ENCODE measurements at places on chromosomes 7 and 10. TPM values are rescaled to one million over a fixed set of nuclear protein-coding genes. Genes with fewer than 3 reads are reported as not detected.

The HOXA11 gene
- 9.8 TPM for total RNA-seq

The SUGCT gene
- 2.2 TPM for total RNA-seq

DNA sequence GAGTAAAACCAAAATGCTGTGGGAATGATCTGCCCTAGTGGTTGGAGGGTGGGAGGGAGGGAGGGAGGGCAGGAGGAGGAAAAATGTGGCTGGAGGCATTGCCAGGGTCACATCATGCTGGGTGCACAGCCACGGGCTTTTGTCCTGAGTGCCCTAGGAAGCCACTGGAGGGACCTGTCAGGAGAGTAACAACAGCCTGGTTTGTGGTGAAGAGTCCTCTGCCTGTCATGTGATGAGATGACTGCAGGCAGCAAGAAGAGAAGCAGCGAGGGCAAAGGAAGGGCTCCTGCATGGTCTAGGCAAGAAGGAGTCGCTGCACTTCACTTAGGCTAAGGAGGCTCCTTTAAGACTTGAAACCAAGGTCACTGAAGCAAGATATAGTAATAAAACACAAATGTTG lies 65.6 kb downstream of the PKD1L1 start:
- no peak for DNase-seq

GRCh38 chr10:43885842-43886241 lies 237.2 kb upstream of the ZNF32 start:
- no peak for DNase-seq

DNA sequence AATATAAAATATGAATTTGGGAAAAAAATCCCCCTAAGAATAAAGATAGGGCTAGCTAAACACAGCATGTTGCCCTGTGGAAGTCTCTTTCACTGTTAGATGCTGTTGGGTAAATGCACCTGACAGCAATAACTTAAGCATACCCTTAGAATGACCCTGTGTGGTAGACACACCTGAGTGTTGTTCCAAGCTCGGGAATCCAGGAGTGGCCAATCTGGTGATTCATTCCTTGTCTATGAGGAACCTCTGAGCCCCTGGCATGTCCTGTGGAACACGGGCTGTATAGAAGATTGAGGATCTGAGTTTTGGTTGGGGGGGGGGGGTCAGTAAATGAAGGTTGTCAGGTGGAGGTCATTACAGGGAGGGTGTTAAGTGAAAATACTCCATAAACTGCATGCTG lies 730.0 kb upstream of the IGFBP3 start:
- DNase-seq, result no peak

DNA sequence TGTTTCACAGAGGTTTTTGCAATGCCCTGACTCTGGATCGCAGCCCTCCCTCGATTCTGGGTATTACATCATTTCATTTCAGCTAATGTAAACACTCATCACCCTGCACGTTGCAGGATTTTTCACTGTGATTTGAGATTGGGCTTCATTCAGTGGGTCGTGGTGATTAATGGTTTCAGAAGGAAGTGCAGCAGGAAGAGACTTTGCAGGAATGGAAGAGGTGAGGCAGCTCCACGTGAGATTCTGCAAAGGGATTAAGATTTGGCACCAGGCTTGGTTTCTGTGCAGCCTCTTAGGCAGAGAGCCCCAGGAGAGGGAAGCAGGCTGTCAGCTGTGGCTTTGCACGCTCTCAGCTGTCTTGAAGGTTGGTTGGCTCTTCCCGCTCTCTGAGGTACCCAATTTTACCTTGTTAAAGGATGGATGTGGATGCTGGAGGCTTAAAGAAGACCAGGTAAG lies 95.2 kb downstream of the PLCE1 start:
- peak; percentile 46 for DNase-seq

GRCh38 chr10:97349752-97350513 lies 15.4 kb upstream of the FRAT2 start:
- no peak for DNase-seq

DNA sequence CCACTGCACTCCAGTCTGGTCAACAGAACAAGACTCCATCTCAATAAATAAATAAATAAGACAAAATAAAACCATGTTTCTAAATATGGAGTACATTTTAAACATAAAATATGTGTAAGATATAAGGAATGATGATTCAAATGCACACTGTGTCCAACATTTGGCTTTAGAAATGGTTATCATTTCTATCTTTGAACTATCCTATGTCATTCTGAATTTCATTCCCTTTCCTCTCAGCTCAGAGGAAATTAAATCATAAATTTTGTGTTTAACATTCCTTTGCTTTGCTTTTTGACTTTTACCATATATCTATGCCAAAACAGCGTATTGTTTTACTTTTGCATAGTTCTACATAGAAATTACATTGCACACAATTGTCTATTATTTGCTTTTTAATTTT lies 130.9 kb downstream of the GNAT3 start:
- no peak for DNase-seq

- no peak for DNase-seq
Measured at GRCh38 chr7:151351967-151352366, 10.4 kb downstream of the NUB1 start.

DNA sequence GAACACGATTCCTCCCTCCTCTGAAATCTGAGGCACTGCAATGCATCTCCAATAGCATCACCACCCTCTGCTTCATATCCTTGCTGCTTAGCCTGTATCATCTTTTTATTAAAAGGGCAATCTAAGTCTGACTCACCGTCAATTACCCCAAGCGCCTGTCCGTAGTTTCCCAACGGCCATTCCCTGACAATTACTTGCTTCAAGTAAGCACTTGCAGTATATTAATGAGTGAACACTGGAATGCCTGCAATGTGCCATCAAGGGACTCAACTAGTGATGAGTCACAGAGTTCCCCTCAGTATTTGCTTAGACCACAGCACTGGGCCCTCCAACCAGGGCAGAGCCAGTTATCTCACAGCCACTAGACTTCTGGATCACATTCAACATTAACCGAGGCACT lies 19.5 kb upstream of the PPP1R3C start:
- DNase-seq, result no peak

The KAZALD1 gene
- total RNA-seq, result 4.2 TPM

The PRXL2A gene
- 62.4 TPM for total RNA-seq

DNA sequence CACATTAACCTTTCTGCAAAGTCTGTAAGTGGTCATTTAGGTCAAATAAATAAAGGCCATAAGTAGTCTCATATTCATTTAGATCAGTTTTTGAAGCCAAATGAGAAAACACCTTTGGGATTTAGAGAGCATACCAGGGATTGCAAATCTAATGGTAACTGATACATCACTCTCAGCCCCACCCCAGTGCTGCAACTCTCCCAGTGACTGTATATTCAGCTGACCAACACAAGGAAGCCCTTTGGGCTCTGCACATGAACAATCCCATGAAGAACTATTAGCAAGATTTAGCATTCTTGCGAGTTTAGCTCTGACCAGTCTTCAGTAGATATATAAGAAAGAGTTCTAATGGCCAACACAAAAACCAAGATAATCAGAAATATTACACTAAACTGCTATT lies 252.3 kb downstream of the CSTF2T start:
- DNase-seq, result no peak

DNA sequence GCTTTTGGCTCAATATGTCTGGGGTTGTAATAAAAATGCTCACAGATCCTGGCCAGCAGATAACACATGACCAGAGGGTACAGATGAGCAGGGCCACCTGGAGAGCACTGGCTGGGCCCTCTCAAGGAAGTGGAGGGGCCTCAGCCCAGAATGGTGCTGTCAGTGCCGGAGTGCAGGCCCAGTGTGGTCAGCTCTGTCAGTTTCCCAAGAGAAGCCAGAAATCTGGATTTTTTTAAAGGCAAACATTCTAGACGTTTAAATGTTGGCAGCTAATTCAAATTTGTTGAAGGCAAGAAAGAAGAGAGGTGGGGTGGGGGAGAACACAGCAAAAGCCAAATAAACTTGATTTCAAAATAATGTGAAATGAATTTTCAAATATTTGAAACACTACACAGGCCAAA lies 2.0 kb downstream of the C10orf105 start:
- DNase-seq, result no peak

DNA sequence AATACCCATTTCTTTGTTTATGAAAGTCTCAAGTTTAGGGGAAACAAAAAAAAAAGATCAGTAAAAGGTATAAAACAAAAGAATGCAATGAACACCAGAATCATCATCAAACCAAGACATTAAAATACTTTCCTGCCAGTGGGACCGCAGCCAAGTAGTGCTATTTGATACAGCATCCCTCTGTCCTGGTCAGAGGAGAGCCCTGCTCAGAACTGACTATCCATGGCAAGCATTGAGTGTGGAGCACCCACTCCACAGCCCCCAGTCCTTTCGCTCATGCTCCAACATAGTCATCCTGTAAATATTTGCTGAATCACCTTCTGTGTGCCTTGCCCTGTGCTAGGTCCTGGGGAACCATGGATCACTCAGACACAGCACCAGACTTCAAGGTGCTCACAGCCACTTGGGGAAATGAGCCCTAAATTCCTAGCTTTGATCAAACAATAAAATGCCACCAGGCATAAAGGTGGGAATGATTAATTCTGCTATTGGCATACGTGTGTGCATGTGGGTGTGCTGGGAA lies 213.6 kb upstream of the TBX20 start:
- no peak for DNase-seq

The PRKAR2B gene
- total RNA-seq, result 16.5 TPM

The DCLRE1A gene
- total RNA-seq, result 3.9 TPM

DNA sequence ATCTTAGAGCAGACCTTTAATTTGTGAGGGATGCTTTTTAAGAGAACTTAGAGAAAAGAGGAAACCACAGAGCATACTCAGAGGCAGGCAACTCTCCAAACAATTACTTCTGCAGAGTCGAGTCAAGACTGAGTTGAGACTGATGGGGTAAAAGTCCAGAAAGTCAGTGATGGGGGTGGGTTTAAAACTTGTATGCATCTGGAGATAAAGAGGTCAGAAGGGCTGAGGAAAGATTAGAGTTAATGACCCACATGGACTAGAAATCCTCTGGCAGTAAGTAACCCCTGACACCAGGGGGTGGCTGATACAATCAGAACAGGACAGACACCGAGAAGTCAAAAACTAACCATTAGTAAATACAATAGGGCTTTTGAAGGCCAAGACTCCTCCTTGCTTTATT lies 42.4 kb upstream of the SEPTIN7 start:
- no peak for DNase-seq

The CHRM2 gene
- 1.2 TPM for total RNA-seq

DNA sequence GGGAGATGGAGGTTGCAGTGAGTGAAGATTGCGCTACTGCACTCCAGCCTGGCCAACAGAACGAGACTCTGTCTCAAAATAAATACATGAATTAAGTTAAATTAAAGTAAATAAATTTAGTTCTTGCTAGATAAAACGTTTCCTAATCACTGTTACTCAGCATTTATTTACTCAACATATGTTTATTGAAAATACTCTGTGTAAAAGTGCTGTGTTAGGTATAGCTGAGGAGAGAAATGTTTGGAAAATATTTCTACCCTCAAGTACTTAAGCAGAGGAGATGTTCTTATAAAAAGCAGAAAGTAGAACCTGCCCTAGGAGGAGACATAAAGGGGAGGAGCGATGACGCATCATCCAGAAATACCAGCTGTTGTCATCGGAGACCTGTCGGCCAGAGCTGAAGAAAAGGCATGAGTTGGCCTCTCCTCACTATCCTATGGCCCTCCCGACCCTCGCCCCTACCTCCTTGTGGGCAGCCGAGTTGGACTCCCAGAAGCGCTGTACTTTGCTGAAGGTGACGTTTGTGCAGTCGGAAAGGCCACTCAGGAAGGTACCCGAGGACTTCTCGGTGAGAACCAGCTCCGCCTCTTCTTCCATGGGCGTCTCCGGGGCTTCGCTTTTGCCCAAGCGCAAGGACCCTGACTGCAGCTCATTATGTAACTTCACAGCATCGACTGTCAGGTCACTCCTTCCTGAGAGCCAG lies 1.1 kb downstream of the RRP12 start:
- DNase-seq, result no peak

The HOGA1 gene
- total RNA-seq, result 0.98 TPM

- no peak for DNase-seq
Measured at GRCh38 chr7:79286181-79286580, 167.3 kb downstream of the MAGI2 start.

The ADAP1 gene
- total RNA-seq, result 4.2 TPM

The ASB13 gene
- 17.4 TPM for total RNA-seq

GRCh38 chr7:103993551-103993950 lies 4.1 kb upstream of the RELN start:
- no peak for DNase-seq

The AGAP5 gene
- 5.4 TPM for total RNA-seq

DNA sequence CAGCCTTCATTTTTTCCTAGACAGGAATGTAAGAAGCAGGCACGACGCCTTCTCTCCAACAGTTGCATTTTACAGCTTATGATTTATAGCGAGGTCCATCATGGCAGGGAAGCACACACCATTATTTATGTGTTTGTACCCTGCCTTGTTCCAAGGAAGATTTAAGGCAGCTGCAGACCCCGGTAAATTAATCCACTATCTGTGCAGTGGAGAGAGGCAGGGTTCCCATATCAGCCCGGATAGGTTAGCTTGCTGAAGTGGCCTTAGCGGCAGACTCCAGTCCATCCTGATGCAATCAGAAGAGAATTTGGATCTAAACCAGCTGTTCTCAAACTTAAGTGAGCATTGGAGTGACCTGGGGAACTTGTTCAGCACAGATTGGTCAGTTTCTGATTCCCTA lies 359.4 kb downstream of the GALNT17 start:
- no peak for DNase-seq

The MNX1 gene
- not detected for total RNA-seq

GRCh38 chr7:23788843-23789242 lies 78.8 kb downstream of the STK31 start:
- DNase-seq, result no peak

The PIP gene
- total RNA-seq, result 2.5 TPM

DNA sequence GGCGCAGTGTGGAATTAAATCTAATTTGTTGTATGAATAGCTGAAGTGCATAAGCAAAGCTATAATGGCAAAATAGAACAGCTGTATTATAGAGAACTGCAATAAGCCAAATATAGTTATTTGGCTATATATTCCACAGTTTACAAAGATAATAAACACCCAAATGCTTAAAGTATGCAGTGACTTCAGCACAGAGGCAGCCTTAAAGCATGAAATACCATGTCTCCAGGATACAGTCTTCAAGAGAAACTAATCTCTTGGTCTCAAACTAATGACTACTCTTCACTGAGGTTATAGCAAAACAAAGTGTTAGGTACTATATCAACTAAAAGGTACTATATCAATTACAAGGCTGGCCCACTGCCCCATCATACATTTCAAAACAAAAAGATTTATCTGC lies 48.0 kb downstream of the NT5C2 start:
- DNase-seq, result no peak

The TWNK gene
- total RNA-seq, result 5.2 TPM
